ENCODE measurements at places on chromosomes 16 and 17.

DNA sequence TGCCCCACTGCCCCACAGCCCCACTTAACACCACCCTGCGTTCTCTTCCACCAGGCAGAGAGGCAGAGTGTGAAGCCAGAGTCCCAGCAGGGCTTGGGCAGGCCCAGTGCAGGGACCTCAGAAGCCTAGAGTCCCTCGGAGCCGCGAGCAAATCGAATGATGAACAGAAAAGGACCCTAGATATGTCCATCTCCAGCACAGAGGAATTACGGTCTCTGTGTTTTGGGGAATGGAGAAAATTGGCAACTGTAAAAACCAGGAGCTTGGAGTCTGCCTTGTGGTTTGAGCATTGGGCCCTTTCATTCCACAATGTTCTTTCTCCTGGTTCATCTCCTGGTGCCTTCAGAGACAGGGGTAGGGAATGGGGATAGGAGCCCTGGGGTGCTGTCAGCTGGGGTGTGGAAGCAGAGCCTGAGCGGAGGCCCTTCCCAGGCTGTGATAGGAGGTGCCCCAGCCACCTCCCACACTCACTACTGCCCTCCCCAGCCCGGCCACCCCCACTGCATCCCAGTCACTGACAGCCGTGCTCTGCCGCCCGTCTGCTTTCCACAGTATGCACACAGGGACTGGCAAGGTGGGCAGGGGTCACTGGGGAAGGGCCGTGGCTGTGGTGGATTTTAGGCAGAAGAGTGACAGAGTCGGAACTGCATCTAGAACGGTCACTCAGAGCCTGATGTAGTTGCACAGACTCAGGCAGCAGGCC is 26.7 kb downstream of the TBX4 start:
- DNase-seq: no peak

DNA sequence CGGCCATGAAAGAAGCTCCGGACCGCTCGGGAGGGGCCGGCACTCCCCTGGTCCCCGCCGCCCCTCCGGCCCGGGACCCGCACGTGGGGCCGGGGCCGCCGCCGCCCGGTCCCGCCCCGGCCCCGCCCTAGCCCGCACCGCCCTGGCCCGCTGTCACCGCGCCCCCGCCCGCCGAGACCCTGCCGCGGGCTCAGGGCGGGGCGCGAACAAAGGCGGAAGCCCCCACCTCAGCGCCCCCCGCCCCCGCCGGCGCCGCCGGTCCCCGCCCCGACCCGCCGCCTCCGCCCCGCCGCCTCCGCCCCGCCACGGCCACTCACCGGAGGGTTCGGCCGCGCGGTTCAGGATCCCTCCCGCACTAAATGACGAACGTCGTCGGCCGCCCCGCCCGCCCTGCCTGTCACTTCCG is at the start of gene ARHGDIA:
Gene ARHGDIA (minus strand): TSS at position 357 of the 406 bp plus-strand sequence. CDS start 1,407 bp downstream, outside the sequence.
- DNase-seq: no peak

- DNase-seq: no peak
Observed at GRCh38 chr16:88602091-88602490, 31.9 kb downstream of the ZC3H18 start.

GRCh38 chr17:61411261-61412142 is 11.9 kb downstream of the TBX2 start:
- no peak for DNase-seq

DNA sequence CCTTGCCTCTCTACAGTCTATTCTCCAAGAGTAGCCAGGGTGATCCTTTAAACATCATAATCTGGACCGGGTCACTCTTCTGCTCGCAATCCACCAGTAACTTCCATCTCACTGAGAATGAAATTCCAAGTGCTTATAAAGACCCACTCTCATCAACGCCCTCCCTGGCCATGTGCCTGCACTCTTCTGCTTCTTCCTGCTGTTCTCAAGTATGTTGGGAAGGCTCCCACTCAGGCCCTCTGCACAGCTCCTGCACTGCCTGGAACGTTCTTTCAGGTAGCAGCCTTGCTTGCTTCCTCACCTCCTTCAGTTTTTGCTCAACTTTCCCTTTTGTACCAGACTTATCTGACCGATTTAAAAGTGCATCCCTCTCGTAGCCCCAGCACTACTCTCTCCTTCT is 44.4 kb downstream of the BRD7 start:
- no peak for DNase-seq

DNA sequence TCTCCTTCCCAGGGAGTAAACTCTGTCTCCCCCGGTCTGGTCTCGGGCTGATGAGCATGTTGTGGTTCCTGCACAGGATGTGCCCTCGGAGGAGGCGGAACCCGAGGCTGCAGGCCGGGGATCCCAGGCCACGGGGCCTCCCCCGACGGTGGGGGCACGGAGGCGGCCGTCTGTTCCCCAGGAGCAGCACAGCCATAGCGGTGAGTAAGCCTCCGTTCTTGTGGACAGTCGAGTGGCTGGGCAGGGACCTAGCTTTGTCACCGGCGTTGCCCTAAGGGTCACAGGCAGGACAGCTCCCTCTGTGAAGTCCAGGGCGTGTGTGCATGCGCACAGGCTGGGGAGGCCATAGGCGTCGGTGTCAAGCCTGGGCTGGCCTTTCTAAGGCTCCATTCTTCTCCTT is 3.5 kb downstream of the ZNF213 start:
- DNase-seq: no peak

GRCh38 chr17:65987988-65988387 is 203.9 kb downstream of the CEP112 start:
- no peak for DNase-seq

GRCh38 chr16:26155221-26155620 is 463.5 kb downstream of the HS3ST4 start:
- no peak for DNase-seq

DNA sequence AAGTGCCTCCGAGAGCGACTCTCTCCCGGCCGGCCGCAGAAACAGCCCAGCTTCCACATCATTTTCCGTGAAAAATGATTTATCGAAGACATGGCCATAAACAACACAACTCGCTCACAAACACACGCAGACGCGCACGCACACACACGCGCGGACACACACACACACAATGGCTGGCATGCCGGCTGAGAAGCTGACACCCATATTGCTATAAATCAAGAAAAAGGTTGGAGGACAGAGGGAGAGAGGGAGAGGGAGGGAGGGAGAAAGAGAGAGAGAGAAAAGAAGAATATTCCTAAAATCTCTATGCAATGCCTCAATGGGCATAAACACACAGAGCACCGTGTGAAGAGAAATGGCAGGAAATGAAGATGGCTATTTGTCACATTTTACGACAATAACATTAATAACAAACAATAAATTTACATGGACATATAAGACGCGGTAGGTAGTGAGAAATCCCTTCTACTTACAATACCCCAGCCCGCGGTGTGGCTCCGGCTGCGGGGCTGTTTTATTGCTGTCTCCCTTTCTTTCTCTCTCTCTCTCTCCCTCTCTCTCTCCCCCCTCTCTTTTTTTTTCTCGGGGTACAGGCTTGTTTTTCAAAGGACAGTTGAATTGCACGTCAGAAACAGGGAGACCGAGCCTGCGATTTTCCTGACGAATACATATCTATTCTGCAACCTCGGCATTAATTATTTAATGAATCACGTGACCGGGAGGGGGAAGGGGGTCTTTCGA is 9.5 kb downstream of the HOXB4 start:
- no peak for DNase-seq

All from stimulated activated CD4-positive, alpha-beta T cell treated with anti-CD3 and anti-CD28 coated beads, TNF-alpha, amount 100 ng/mL, for 24 hours (primary cell).